Femur (tissue), 1 donor: ENCODE measurements at places on chromosomes 5 and 9.

GRCh38 chr9:87039809-87040392 lies 92.6 kb upstream of the GAS1 start:
- no peak for DNase-seq

- DNase-seq: no peak
Measured at GRCh38 chr5:51439232-51439631, 56.0 kb downstream of the ISL1 start.

GRCh38 chr5:42876375-42876844 lies 64.7 kb upstream of the SELENOP start:
- DNase-seq: no peak

GRCh38 chr5:75716715-75717081 lies 539 bp downstream of the POC5 start:
- DNase-seq: peak; percentile 20

GRCh38 chr5:2281446-2281845 lies 398.7 kb upstream of the IRX4 start:
- no peak for DNase-seq

GRCh38 chr5:178357121-178357521 lies 124.5 kb upstream of the PHYKPL start:
- DNase-seq: no peak

- no peak for DNase-seq
Measured at GRCh38 chr5:138330813-138331448, 673 bp downstream of the CDC25C start.

DNA sequence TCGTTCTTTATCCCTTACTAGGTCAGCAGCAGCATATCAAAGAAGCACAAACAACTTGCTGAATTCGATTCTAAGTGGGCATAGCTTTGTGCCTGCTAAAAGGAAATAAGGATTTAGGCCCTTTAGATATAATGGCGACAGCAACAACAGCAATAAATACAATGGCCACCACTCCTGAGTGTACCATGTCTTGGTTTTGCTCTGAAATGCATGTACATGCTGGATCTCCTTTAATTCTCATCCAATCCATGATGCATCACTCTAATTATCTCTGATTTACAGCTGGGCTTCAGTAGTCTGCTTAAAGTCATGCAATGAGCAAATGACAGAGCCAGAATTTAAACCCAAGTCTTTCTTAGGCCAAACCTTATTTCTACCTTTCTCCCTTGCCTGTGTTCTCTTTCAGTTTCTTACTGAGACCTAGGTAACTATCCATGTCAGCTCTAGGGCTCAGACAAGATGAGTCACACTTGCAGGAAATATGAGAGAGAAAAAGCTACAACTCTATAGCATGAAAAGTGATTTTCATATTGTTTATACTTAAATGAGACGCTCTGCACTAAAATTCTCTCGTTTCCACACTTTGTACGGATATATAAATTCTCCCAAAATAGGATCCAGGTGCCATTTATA lies 111.8 kb downstream of the HMHB1 start:
- DNase-seq: no peak

GRCh38 chr9:117121316-117121715 lies 293.5 kb downstream of the ASTN2 start:
- no peak for DNase-seq

GRCh38 chr9:33265211-33265865 lies 489 bp downstream of the CHMP5 start:
- no peak for DNase-seq
